Daoy (cell line): ENCODE measurements at places on chromosomes 6 and 20. TPM values are rescaled to one million over a fixed set of nuclear protein-coding genes. Genes with fewer than 3 reads are reported as not detected.

DNA sequence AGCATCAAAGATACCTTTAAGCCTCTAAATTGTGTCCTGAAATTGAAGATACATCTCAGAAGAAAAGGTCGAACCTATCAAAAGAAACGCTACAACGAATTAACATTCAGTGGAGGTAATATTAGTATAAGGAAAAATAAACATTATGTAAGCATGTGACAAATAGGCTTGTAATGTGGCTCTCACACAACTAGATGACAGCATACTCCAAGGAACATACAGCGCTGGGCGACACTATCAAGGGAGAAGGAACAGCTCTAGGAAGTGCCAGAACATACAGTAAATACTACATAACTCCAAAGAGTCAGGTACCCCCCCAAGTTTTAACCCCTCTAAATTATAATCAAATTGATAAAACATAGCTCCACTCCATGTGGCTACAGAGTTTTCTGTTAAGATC lies 103.5 kb downstream of the LAMP5 start:
- DNase-seq, result peak; percentile 67

SNAI1 gene
- 1.3 and 1.7 TPM in 2 replicates for total RNA-seq

- no peak for DNase-seq
Measured at GRCh38 chr20:40892642-40893041, 136.0 kb upstream of the TOP1 start.

- no peak for DNase-seq
Measured at GRCh38 chr6:158674342-158675131, 24.7 kb downstream of the SYTL3 start.

DNA sequence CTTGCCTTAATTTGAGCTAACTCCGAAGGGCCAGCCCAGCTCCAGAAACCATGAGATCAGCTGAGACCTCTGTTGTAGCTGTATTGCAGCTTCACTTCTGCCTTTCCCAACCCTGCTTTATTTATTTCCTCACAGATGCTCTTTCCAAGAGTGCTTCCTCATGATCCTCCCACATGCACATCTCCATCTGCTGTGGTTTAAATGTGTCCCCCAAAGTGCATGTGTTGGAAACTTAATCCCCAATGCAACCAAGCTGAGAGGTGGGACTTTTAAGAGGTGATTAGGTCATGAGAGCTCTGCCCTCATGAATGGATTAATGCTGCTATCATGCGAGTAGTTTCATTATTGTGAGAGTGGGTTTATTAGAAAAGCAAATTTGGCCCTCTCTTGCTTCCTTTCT lies 164.4 kb upstream of the TAB2 start:
- no peak for DNase-seq

PTPRA gene
- 11.0 and 12.2 TPM in 2 replicates for total RNA-seq

GRCh38 chr20:63652192-63652980 lies 838 bp downstream of the STMN3 start:
- DNase-seq, result peak; percentile 30

DNA sequence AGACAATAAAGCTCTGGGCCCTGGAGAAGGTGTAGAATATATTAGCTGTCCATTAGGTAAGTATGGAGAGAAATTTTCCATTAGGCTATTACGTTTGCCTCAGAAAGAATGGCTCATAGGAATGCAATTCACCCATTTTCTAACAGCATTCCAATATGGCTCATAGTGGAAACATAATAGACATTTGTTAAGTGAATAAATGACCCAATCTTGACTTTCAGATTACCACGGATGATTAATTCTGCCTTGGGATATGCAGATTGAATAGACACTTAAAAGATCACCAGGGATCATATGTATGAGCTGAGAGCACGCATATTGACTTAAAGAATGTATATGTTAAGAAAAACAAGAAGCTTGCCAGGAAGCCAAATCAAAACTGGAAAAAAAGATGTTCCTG lies 209.1 kb upstream of the CDYL start:
- no peak for DNase-seq

GRCh38 chr6:7580537-7580926 lies 9.5 kb upstream of the SNRNP48 start:
- DNase-seq, result no peak

GRCh38 chr6:14596410-14596809 lies 478.8 kb downstream of the CD83 start:
- DNase-seq, result peak; percentile 70

C6orf15 gene
- total RNA-seq, result not detected in 2 replicates

ECT2L gene
- total RNA-seq, result not detected in 2 replicates

- peak; percentile 64 for DNase-seq
Measured at GRCh38 chr20:17320456-17320855, 93.6 kb downstream of the PCSK2 start.

DNA sequence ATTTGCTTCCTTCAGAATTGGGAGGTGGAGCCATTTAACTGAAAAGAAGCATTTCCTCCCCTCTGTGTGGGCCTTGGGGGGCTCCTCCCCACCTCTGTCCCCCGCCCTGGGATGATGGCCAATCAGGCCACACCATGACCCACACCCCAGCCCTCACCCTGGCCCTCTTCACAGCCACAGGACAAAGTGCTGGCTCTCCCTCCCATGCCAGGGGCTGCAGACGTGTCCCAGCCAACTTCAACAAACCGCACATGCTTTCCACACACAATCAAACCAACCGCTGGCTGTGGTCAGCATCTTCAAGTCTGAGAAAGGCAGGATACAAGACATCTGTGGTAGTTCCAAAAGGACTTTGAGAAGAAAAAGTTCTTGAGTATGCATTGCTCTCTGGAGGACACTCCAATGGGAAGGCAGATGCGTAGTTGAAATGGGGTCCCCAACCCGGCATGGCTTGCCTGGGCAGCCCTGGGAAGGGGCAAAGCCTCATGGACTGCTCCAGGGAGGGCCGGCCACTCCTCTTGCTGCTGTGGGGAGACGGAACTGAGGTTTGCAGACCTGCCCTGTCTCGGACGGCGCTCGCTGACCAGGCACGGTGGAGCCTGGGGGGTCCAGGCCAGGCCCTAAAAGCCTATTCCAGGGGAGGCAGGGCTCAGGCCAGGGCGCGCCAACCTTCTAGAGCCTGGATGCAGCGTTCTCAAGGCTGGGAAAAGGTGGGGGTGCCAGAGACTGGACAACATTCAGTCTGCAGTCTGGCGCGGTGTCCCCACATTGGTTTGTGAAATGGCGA lies 12.2 kb downstream of the TTLL2 start:
- peak; percentile 62 for DNase-seq

GRCh38 chr20:50004229-50004628 lies 21.4 kb downstream of the SNAI1 start:
- DNase-seq, result no peak
